ENCODE measurements at places on chromosomes 6 and 20.
A peak's percentile ranks its signal among the peaks of the same experiment; 100 is the strongest.

- DNase-seq = peak; percentile 84
Measured at GRCh38 chr6:116447496-116448011, 13.6 kb upstream of the CALHM6 start.

DNA sequence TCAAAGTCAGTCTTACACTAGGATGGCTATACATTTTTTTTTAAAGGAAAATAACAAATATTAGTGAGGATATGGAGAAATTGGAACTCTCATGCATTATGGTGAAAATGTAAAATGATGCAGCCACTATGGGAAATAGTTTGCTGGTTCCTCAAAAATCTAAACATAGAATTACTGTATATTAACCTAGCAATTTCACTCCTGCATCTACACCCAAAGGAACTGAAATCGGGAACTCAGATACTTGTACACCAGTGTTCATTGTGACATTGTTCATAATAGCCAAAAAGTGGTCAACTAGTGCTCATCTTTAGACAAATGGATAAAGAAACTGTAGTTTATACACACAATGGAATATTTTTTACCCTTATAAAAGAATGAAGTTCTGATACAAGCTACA lies 110.7 kb downstream of the UTRN start:
- no peak for DNase-seq

GRCh38 chr6:20584100-20584731 lies 50.0 kb downstream of the CDKAL1 start:
- DNase-seq = no peak

GRCh38 chr6:53373638-53374037 lies 24.9 kb upstream of the ELOVL5 start:
- peak; percentile 52 for DNase-seq

GRCh38 chr6:154247119-154247861 lies 109.3 kb downstream of the IPCEF1 start:
- DNase-seq = peak; percentile 26

DNA sequence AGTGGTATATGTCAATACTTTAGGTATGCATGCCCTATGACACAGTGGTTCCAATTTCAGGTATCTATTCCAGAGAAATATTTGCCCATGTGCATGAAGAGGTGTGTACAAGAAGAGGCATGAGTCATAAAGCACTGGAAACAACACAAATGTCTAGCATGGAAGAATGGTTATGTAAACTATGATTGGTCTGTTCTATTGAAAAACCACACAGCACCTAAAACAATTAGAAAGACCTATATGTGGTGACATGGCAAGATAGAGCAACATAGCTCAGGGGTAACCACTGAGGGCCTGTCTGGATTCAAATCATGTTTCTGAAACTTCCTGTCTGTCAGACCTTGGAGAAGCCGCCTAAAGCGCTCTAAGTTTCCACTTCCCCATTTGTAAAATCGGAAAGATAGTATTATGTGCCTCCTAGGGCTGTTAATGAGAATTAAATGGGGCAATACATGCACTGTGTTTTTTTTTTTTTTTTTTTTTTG lies 76.0 kb upstream of the SHLD1 start:
- peak; percentile 99 for DNase-seq

- peak; percentile 87 for DNase-seq
Measured at GRCh38 chr6:139468178-139468819, 93.9 kb upstream of the CITED2 start.

DNA sequence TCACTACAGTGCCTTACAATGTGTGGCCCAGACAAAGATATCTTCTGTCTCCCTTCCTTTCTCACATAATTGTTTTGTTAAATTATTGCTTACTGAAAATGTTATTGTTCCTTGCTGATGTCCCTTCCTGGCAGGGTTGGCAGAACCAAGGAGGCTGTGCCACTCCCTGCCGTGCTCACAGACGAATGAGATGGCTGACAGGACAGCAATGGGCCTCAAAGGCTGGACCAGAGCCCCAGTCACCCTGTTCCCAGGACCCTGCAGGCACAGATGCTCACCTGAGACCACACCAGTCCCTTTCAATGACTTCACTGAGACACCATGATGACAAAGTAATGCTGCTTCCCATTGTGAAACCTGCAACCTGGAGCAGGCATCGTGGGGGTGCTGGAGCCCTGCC lies 375.1 kb downstream of the HACE1 start:
- DNase-seq = no peak

DNA sequence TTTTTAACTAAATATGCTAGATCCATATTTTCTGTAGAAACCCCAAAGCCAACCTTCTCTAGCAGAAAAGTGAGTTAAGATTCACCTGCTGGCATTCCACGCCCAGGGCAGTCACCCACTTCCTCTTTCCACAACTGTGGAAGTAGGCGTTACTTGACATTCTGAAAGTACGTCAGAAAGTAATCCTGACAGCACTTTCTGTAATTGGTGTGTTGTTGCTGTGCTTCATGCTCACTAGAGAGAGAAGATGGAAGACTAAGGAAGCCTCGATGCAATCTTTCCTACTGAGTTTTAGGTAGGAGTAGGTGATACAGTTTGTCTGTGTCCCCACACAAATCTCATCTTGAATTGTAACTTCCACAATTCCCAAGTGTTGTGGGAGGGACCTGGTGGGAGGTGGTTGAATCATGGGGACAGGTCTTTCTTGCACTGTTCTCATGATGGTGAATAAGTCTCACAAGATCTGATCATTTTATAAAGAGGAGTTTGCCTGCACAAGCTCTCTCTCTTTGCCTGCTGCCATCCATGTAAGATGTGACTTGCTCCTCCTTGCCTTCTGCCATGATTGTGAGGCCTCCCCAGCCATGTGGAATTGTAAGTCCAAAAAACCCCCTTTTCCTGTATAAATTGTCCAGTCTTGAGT lies 101.1 kb downstream of the MAP3K7 start:
- no peak for DNase-seq
